ENCODE measurements at places on chromosomes 3 and 15.

GRCh38 chr3:162555761-162556160, 1059.2 kb downstream of the OTOL1 start:
- DNase-seq, result no peak

- DNase-seq, result no peak
Measured at GRCh38 chr15:43954181-43954621, 127.4 kb downstream of the WDR76 start.

DNA sequence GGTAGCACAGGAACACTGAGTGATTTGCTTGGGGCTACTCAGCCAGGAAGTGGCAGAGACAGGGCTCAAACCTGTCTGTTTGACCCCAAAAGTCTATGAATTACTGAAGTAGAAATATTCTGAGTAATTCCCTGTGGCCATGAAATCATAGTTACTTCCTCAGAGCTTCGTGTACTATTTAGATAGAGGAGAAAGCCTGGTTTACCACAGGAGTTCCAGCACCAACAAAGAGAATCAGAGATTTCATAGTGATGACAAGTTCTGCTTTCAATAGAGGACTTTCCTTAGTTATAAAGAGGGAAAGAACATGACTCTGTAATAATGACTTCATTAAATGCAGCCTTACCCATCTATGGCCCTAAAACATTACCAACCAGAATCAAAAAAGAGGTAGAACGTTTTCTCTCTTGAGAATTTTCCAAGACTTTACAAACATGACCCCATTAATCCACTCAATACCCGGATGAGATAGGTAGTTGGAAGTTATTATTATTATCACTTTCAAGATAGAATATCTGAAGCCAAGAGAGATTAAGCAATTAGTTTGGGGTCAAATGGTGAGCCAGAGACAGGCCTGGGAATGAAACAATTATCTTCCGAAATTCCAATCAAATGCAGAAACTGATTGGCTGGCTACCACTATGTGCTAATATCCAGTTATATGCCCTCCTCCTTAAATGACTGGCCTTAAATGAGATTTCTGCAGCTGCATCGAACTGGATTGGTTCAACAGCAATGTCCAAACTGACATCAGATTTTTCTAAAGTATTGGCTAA, 13.6 kb upstream of the WNT5A start:
- DNase-seq, result no peak

DNA sequence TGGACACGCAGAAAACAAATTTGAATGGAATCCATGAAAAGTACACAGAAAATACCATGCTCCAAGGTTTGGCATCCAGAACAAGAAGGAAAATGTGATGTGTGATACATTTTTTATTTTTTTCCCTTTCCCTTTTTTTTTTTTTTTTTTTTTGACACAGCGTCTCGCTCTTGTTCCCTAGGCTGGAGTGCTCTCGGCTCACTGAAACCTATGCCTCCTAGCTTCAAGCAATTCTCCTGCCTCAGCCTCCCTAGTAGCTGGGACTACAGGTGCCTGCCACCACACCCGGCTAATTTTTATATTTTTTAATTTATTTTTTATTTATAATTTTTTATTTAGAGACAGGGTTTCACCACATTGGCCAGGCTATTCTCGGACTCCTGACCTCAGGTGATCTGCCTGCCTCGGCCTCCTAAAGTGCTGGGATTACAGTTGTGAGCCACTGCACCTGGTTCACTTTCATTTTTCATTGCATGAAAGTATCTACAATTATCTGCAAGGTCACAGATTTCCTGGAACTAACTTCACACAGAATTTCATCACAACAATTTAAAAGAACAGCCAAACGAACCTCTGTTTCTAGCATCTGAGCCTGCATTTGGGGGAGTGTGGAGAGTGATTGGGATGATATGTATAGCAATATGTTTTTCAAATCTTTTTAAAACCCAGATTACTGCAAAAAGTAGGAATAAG, 8.3 kb downstream of the POU1F1 start:
- no peak for DNase-seq

DNA sequence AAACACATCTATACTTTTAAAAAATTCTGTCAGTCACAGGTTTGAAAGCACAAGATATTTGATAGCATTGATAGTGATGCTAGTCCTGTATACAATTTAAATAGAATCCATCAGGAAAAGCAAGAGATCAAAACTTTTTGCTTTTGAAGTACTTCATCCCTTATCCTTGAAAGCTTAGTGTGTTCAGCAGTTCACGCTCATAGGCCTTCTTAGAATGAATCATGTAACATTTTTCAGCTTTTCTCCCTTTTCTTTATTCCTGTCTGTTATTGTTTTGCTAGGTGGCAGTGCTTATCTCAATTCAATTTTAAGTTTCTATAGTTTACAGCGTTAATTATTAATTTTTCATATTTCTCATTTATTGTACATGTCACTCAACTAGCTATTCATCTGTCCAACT, 69.1 kb downstream of the FGF7 start:
- no peak for DNase-seq

DNA sequence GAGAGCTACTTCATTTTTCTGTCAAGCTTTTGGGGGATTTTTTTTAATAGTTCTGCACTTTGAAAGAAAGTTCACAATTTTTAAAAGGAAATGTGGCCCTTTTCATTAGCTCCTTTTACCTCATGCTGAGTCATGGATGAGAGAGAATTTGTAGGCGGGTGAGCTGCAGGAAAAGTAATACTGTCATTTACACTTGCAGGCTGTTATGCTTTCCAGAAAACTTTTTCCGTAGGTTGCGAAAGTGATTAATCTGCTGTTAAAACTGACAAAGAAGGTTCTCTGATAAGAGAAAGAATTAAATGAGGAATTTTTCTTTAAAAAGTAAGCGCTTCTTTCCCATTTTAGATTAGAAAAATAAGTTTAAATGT, 430.2 kb downstream of the LPP start:
- no peak for DNase-seq
